CD4-positive, alpha-beta T cell treated with Interleukin-12 subunit alpha and Interleukin-12 subunit beta, for 1 hour (primary cell): ENCODE measurements at places on chromosomes 5 and 9.

DNA sequence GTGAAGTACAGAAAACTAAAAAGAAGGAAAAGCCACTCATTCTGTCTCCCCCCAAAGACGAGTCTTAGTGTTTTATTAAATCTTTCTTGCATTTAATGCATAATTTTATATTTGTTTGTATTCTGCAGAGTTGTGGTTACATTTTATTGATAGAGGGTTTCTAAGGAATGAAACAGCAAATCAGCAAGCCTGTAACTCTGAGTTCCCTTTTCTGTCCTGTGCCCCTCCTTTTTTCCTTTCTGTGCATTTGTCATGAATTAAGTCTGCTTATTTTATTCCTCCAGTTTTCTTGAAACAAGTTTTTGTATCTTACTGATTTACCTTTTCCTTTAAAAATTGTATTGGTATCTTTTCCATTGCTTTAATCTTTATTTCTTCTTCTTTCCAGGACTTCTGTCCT lies 132.8 kb downstream of the MUSK start:
- no peak for DNase-seq

DNA sequence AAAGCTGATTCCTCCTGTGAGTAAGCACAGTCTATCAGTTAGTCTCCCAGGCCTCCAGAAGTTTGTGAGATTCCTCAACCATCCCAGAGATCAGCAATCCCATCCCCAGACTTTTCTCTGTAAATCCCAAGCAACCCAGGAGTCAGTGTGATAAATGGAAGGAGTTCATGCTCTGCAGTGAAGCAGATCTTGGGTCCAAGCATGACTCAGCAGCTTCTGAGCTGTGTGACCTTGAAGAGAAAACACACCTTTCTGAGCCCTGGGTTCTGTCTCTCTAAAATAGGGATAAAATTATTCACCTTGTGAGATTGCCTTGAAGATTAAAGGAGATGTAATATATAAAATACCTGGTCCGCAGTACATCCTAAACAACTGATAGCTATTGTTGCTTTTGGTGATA lies 318.7 kb downstream of the ASTN2 start:
- no peak for DNase-seq

DNA sequence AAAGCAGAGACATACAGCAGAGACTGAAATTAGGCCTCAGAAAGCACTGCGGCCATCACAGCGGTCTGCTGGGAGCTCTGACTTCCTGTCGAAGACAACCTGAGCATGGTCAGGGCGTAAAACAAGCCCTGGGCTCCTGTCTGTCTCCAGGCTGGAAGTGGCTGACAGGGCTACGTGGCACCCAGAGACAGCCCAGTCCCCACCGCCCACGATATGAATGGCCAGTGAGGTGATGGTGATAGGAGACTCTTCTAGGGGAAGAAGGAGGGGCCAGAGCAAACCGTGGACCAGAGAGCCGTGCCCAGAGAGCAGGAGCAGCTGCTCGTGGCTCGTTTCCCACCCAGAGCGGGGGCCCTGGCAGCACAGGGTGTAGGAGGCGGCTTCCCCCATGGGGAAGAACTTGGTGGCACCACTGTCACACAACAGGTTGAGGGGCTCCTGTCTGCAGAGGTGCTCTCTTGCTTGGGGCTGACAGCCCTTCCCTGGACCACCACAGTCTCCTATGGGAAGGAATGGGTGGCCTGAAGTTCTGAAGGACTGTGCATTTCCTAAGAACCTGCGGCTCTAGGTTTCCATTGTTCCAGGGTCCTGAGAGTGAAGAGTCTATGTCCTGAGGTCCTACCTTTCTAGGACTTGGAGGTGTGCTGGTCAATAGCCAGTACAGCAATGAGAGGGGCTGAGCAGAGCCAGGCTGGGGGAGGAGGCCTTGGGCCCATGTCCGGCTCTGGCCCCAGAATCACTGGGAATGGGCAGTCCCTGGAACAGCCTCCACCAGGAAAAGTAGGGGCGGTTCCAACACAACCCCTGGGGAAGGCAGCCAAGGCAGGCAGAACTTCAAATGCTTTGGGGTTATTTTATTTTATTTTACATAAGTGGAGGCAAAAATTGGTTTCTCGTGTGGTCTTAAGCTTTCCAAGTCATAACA lies 56.4 kb downstream of the BARX1 start:
- no peak for DNase-seq

DNA sequence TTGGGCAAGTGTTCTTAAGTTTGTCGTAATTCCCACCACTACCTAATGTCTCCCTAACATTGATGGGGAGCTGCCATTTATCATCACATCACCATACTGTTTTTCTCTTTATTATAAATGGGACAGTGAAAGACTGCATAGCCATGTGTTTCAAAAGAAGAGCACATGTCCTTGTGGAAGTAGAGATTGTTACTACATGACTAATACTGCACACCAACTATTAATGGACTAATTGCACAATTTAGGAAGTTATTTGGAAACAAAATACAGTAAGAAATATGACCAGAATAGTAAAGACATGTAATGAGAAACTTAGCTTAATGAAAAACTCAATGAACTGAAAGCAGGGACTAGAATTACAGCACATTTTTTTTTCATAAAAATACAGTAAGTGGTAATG lies 12.0 kb upstream of the ELOVL7 start:
- no peak for DNase-seq

GRCh38 chr5:176836811-176837706 lies 26.7 kb downstream of the UNC5A start:
- no peak for DNase-seq

DNA sequence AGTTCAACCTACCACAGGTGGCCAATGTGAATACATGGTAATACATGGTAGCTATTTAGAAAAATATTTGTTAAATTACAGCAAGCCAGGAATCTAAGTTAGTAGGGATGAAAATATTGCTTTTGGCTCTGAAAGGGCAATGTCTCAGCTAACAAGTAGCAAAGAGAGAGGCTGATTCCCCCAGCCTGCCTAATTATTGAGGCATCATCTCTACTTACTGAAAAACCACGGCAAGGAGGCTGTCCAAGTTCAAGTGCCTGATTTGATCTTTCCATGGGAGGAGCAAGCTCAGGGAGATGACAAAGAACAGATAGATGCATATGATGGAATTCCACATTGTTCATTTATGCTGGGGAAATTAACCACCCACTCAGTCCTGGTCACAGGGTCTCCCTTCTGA lies 28.7 kb upstream of the UBTD2 start:
- DNase-seq = no peak

GRCh38 chr5:169805527-169805934 lies 168.5 kb downstream of the DOCK2 start:
- DNase-seq = peak; percentile 6
